ENCODE measurements at places on chromosomes 7 and 10.

DNA sequence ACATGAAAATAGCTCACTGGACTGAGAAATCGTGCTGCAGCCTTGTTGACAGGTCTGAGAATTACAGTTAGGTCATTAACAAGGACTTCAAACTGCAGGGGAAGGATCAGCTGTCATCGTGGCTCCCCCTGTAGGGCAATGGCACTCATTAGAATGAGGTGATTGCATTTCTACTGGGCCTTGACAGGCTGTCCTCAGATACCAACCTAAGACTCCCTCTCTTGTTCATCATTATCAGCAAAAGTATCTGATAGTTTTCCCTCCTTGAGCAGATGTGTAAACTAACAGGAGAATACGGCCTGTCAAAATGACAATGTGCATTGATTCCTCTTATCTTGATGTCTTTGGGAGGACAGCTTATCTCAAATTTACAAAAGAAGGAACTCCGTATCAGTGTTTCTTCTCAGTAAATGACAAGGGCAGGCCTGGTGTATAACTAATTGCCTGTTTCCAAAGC is 648.5 kb upstream of the LRRN3 start:
- DNase-seq = no peak

DNA sequence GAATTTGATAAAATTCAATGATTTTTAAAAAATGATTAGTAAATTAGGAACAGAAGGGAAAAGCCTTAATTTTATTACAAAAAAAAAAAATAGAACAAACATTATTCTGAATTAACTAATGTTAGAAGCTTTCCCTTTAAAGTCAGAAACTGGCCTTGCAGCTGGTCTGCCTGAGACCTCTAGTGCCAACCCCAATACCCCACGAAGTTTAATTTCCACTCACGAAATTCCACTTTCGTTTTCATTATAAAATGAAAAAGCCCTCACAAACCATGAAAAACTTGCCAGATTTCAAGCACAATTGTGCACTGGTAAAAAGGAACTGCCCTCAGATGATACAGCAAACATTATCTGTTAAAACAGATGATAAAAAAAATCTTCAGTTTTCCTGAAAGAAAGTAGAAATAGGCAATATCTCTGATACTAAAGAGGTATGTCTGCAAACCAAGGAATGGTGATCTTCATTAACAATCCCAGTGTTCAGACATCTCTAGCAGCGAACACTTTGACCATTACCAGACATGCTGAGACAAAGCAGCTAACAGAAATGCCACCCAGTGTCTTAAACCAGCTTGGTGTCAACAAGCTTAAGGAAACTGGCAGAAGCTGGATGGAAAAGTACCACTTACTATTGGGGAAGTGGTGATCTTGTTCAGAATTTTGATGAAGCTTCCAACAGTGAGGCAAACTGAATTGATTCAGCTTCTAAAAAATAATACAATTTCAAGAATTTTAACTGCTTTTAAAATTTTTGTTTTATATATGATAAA is 80.2 kb downstream of the PALS2 start:
- no peak for DNase-seq

GRCh38 chr7:37142958-37143357 is 305.7 kb downstream of the ELMO1 start:
- no peak for DNase-seq

DNA sequence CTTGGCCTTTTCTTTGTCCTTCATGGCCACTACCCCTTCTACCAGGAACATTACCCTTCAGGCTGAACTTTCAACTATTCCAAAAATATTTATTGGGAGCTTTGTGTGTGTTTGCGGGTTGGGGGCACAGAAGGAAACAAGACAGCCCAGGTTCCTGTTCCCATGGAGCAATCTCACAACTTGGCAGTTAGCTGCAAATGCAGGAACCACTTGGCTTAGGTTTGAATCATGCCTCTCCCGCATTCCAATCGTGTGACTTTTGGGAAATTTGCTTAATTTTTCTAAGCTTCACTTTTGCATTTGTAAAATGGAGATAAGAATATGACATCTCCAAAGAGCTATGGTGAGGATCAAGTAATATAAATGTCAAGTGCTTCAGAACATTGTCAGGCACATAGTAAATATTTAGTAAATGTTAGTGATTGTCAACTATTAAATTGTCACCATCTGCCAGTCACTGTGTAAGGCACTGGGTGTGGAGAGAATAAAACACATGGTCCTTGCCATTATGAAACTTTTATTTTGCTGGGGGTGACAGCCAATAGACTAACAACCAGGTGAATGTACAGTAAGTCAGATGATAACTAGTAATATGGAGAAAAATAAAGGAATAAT is 277.1 kb downstream of the SNX13 start:
- no peak for DNase-seq

- DNase-seq = no peak
Observed at GRCh38 chr7:149300620-149301285, 38.8 kb downstream of the ZNF783 start.

DNA sequence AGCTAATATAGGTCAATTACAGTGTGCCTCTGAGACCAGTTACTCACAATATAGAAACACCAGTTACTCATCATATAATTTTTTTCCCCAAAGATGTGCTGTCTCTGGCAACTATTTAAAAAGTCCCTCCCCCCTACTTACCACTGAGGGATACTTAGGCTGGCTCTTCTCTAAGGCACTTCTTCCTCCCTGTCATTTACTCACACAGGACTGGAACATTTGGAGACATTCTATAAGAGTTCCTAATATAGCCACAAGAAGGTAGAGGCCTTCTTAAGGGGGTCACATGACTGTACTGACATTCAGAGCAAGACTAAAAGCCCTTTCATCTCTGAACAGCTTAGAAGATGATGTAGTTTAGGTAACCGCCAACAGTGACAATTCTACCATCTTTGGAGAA is 44.4 kb upstream of the SLIT1 start:
- no peak for DNase-seq

All from hypothalamus (tissue), 51 donors.